ENCODE measurements at places on chromosomes 5 and 9.

DNA sequence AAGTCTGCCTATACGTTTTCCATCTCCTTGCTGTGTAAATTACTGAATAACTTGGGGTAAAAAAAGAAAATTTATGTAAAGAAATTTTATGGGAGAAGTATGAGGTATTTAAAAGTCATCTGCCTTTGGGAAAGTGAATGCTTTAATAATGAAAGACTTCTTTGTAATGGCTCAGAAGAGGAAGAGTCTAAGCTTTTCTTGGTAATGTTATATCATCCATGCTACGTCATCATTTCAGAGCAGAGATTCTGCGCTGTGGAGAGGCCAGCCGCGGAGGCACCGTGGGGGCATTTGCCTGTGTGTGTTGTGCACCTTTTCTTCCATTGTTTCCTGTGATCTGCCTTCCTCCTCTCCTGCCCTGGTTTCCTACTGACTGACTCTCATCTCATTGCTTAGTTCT lies 78.2 kb downstream of the GOLM1 start:
- no peak for DNase-seq

GRCh38 chr5:67045816-67046740 lies 150.5 kb downstream of the CD180 start:
- no peak for DNase-seq

GRCh38 chr9:96057155-96057554 lies 181.7 kb downstream of the ERCC6L2 start:
- DNase-seq = no peak

- DNase-seq = no peak
Observed at GRCh38 chr5:26791021-26791420, 247.4 kb downstream of the CDH9 start.

- DNase-seq = no peak
Observed at GRCh38 chr5:93289942-93290341, 291.1 kb downstream of the NR2F1-AS1 start.

GRCh38 chr9:33475357-33475756 lies 1.6 kb upstream of the NOL6 start:
- DNase-seq = no peak

- no peak for DNase-seq
Observed at GRCh38 chr5:67031692-67032091, 164.9 kb downstream of the CD180 start.

DNA sequence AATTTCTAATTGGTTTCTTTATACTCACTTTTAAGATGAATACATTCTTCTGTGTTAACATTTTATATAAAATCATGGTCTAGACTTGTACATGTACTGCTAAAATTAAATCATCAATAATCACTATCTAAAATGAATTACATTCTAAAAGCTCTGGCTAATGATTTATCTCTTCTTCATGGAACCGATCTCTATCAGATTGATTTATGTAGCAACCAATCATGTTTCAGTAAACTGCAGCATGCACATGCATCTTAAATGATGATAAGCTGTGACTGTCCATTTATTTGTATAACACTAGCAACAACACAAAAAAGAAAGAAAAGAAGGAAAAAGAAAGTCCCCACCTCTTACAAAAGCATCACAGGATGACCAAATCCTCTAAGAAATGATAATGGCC lies 669.2 kb downstream of the NR2F1-AS1 start:
- no peak for DNase-seq

GRCh38 chr5:56192246-56192645 lies 40.9 kb downstream of the ANKRD55 start:
- no peak for DNase-seq

DNA sequence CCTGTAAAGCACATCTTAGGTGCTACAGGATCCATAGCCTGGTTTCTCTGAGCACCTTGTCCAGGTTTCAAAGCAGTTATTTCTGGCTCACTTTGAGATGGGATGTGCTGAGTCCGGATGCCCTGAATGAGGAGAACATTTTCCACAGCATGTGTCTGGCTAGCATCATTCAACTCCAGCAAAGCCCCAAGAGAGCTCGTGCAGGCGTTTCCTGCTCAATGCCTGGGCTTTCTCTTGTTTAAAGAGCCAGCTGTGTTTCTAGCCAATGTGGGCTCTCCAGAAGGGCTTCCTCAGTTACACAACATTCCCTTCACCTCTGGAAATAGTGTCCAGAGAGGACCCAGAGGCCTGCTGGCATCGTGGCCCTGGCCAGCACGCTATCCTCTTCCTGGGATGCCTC lies 411.7 kb downstream of the DMAC1 start:
- no peak for DNase-seq

GRCh38 chr5:4661326-4661725 lies 478.8 kb upstream of the ADAMTS16 start:
- no peak for DNase-seq

DNA sequence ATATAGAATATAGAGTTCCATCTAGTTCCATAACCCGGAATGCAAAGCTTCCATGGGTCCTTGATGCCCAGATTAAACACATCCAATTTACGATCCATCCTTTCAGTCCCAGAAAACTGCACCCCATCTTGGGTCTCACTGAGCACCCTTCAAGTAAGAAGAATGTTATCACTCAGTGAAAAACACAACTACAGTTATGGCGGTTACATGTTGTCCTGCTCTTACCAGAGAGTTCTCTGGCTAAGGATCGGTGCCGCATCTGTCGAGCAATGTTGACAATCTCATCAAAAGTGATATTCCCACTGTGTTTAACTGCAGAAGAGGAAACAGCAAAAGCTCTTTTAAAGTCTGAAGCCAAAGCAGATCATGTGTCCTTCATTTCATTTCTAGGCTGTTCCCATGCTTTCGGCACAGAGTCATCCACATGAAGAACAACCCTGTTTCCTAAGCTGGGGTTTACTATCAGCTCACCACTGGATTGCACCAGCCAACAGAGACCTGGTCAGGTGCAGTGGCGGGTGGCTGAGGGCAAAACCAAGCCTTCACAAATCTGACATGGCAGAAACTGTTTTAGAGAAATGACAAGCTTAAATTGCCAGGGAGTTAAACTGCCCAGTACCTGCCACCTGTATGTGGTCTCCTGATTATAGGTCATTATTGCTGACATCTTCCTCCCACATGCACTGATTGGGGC lies 2.9 kb downstream of the RPL12 start:
- DNase-seq = no peak

DNA sequence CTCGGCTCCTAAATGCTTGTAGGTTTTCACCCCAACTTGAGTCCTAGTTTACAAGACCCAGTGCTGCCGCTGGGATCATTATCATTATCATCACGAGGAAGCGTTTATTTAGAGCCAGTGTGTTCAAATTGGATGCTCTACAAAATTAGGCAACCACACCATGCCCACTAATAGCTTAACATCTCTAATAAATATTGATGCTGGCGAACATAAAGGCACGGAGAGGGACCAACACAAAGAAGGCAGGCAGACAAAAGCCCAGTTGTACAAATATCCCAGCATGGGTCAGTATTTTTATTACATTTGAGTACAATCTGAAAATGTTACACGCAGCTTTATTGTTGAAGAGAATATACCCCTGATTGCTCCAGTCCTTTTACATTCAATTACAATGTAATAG lies 4.7 kb downstream of the CFAP77 start:
- DNase-seq = no peak

GRCh38 chr5:102312586-102313370 lies 16.7 kb upstream of the SLCO4C1 start:
- no peak for DNase-seq

GRCh38 chr5:135578305-135578684 lies 496 bp downstream of the CXCL14 start:
- DNase-seq = no peak

GRCh38 chr5:154861946-154862345 lies 3.5 kb downstream of the CNOT8 start:
- DNase-seq = no peak

GRCh38 chr9:124315882-124316281 lies 58.1 kb downstream of the NEK6 start:
- DNase-seq = no peak

DNA sequence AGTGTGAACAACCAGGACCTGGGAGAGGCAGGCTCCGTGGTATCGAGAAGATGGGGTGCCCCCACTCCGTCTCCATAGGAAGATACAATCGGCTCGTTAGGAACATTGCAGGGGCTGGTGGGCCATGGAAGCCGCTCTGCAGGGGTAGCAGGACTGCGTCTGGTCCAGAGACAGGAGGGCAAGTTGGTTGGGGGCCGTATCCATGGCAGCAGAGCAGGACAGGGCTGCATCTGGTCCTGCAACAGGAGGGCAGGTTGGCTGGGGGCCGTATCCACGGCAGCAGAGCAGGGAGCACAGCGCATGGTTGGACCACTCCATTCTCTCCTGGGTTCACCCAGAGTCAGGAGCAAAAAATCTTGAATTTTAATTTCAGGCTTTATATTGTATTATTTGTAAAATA lies 98.2 kb downstream of the ANKRD33B start:
- DNase-seq = no peak

DNA sequence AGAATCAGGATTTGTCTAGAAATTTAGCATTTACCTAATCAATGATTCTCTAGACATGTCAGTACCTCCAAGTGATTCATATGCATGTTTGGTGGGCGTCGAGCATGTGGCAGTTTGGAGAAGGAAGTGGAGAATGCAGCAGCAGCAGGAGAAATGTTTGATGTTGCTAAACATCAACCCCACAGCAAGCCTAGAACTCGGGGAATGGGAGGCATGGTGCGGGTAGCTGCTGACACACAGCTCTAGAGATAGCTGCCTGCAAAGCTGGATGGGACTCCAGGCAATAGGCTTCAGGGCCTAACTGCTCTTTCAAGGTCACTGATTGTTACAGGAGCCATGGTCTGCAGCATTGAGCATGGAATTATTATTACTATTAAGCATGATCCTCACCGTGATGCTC lies 137.3 kb downstream of the DOCK8 start:
- no peak for DNase-seq

DNA sequence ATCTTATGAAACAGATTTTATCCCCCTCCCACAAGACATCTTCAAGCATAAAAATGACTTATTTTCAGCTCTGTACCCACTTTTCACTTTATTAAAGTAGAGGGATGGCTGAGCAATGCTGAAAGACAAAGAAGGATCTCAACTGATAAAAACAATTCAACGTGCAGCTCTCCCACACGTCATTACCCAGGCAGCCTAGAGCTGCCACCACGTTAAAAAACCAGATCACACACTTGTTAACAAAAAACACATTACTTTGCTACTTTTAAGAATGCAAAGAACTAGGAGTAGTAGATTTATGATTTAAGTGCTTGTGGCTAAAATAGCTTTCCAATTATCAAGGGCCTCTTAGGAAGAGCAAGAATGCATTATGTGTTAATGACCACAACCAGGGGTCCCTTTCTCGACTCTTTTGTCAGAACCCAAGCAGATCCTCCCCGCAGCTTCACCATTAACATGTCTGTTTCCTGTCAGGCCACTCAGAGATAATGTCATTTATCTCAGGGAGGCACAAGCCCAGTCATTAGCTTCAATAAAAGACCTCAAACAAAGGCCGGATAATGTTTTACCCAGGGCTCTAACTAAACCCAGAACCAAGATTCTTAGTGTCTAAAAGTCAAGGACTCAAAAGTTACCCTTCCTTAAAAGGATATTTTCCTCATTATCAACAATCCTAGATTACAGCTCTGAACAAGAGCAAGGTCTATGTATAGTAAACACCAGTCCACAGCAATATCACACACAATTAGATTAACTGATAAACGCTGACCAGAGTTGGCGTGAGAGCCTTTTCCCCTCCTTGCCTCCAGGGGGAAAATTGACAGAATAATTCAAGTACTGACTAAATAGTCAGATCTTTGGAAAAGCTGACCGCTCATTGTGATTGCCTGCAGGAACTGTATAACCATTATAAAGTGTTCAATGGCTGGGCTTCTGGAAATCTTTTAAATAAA lies 7.5 kb downstream of the ZNF608 start:
- DNase-seq = no peak

GRCh38 chr9:20996809-20997208 lies 34.6 kb downstream of the HACD4 start:
- no peak for DNase-seq

- no peak for DNase-seq
Observed at GRCh38 chr9:109064963-109065702, 51.8 kb upstream of the CTNNAL1 start.

DNA sequence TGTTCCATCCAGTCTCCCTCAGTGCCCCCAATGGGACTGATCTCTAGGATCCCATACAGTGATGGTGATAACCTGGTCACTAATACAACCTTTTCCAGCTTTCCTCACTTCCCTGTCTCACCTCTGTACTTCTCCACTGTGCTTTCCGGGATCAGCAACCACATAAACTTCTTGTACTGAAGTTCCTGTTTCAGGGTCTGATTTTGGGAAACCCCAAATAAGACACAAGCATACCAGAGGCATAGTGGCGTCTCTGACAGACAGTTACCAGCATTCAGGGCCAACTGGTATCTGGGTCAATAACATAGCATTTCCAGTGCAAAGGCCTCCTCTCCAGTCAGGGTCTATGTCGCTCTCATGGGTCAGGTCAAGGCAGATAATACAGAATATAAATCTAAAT lies 64.3 kb downstream of the GLDC start:
- DNase-seq = no peak

DNA sequence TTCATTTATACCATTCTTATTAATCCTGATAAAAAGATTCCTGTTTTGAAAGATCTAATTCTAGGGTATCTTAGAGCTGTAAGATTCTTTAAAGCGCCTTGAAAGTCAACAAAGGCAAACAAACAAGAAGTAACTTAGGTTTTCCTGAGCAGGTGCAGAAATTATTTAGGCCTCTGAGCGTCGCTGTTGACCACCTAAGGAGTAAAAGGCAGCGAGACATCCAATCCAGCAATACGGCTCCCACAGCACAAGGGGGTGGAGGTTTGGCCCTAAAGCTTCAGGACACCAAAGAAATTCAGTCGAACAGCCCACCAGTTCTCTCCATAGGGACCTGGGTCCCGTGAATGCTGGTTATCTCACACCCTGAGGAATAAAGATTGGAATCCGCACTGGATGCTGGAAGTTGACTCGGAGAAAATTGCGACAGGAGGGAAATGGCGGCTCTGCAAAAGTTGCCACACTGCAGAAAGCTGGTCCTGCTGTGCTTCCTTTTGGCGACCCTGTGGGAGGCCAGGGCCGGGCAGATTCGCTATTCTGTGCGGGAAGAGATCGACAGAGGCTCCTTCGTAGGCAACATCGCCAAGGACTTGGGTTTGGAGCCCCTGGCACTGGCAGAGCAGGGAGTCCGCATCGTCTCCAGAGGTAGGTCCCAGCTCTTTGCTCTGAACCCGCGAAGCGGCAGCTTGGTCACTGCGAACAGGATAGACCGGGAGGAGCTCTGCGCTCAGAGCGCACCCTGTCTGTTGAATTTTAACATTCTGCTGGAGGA lies at the start of gene PCDHGA2:
TSS of gene PCDHGA2 (plus strand) at position 223 of the 769 bp plus-strand sequence.
- no peak for DNase-seq

DNA sequence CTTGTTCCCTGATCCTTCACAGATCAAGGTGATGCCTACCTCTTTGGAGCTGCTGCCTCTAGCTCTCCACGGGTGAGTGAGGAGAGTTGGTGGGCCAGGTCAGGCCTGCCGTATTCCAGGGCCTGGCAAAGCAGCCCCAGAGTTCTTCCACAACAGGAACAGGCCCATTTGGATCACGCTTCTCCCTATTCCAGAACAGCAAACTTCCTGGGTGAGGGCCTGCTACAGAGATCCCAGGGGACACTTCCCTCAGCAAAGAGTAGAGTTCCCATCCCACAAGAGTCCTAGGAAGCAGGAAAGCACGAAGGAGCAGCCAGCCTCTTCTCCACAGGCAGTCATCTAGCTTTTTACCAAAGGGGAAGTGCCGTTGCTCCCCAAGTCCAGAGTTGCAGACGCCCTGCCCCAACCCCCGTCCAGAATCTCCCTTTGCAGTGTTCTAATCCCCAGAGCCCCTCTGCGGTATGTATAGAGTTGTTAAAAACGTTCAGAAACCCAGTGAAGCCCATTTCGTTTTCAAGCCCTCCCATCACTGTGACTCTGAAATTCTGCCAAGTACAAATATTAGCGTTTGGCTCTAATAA lies 9.3 kb upstream of the DNAJB5 start:
- DNase-seq = no peak

GRCh38 chr9:114001794-114002261 lies 76.3 kb downstream of the AMBP start:
- peak; percentile 33 for DNase-seq
